Urothelium cell line (cell line): ENCODE measurements at places on chromosomes 3 and 15.
A peak's percentile ranks its signal among the peaks of the same experiment; 100 is the strongest.

DNA sequence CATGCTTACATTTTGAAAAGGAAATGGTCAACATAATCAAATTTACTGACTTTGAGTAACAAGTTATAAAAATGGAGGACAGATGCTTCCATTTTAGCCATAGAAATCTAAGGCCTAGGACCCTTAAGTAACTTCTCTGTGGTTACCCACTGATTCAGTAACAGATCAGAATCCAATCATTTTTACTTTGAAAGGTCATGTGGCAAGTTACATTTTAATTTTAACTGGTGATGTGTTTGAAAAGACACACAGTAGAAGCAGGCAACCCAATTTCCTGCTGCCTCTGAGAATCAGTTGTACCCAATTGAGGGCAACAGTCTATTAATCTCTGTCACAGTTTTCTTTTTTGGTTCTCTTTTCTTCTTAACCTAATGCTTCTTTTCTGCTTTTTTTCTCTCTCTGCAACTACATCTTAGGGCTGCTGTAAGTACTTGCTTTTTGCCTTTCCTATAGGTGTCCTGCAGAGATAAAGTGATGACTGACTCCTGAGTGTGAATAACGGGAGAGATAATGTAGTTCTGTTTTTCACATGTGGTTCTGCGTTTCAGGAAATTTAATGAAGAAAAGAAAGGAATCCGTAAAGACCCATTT lies 3.3 kb downstream of the ZWILCH start:
- DNase-seq: no peak

GRCh38 chr3:183301937-183302580 lies 49.0 kb downstream of the B3GNT5 start:
- no peak for DNase-seq

DNA sequence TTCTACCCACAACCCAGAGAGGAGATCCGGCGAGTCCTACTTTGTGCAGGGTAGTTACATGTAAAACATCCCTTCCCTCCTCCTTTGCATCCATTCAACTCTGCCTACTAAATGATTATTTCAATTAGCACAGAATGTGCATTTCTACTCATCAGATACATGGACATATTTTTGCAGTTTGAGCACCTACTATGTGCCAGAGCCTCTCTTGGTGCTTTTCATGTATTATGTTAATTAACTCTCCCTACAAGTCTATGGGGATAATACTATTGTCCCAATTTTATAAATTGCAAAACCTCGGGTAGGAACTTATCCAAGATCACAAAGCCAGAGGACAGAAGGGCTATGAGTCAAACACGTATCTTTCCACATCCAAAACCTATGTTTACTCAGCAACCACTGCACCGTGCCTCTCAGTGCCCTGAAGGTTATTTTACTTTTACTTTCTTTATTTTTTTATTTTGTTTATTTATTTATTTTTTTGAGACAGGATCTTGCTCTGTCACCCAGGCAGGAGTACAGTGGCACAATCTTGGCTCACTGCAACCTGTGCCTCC lies 432.8 kb downstream of the MAGI1 start:
- DNase-seq: no peak

- no peak for DNase-seq
Observed at GRCh38 chr3:142664819-142665218, 59.0 kb upstream of the TRPC1 start.

GRCh38 chr15:85831415-85832113 lies 36.8 kb upstream of the KLHL25 start:
- DNase-seq: peak; percentile 29

DNA sequence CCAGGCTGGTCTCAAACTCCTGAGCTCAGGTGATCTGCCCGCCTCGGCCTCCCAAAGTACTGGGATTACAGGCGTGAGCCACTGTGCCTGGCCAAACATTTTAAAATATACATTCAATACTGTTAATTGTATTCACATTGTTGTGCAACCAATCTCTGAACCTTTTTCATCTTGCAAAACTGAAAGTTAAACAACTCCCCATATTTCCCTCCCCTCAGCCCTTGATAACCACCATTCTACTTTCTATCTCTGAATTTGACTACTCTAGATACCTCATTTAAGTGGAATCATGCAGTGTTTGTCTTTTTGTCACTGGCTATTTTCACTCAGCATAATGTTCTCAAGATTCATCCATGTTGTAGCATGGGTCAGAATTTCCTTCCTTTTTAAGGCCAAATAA lies 30.0 kb downstream of the HMCES start:
- no peak for DNase-seq

GRCh38 chr15:69627548-69628158 lies 175.0 kb downstream of the RPLP1 start:
- DNase-seq: no peak

- DNase-seq: peak; percentile 11
Observed at GRCh38 chr3:145094355-145094941, 1066.5 kb downstream of the PLOD2 start.

- DNase-seq: no peak
Observed at GRCh38 chr3:195829897-195830254, 18.1 kb upstream of the MUC4 start.

DNA sequence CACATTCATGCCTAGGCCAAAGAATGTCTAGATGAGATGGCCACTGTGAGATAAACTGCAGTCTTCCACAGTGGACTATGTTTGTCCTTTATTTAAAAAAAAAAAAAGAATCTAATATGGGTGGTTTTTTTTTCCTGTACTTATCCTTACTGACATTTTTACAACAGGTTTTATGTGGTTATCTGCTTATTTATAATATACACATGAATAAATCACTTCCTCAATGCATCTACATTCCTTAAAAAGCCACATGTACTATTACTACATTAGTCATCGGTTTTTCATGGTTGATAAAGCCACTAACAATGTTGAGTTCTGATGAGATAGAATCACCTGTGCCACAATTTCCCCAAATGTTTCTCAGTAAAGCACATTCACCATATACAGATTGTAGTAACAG lies 341.3 kb upstream of the THBS1 start:
- DNase-seq: no peak

- no peak for DNase-seq
Observed at GRCh38 chr3:59895972-59896371, 846.1 kb upstream of the CFAP20DC start.

DNA sequence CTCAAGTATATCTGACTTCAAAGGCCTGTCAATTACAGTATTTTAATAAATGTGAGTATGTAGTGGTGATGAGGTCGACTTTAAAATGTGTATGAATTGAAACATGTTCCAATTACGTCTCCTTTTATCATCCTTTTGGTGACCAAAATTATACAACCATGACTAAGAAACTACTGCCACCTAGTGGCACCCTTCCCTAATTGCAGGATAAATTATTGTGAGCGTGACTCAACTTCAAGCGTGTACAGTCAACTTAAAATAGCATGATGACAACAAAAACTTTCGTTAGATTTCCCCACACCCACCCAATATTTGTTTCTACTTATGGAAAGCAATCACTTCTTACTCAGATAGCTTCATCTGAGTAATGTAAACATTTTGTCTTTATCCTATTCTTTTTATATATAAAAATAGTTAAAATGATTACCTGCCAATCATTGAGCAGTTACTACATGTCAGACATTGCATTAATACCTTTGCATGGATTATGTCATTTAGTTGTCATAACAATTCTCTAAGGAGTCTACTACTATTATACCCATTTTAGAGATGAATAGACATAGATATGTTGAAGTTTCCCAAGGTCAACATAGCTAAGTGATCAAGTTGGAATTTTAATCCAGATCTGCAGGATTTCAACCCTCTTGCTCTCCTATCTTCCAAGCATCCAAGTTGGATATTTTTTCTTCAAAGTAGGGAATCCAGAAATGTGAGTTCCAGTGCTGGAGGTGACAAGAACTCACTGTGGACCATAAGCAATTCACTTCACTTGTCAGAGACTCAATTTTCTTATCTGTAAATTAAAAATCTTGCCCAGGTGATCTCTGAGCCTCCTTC lies 106.0 kb downstream of the MEX3B start:
- no peak for DNase-seq

DNA sequence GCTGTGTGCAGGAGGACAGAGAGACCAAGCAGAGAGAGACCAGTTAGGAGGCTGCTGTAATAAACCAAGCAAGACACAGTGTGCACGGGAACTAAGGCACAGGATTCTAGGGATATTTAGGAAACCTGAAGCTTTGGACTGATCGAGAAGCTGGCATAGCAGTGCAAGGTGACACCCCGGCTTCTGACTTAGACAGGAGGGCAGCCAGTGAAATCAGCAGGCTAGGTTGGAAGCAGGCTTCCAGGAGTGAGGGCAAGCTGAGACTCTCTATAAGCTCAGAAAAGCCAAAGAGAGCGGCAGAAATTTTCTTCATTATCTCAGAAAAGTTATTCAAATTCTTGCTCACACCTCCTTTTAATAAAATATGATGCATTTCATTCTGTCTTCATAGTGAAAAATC lies 104.6 kb downstream of the LIPC start:
- no peak for DNase-seq

GRCh38 chr3:133713347-133713746 lies 32.8 kb upstream of the TF start:
- DNase-seq: no peak

- DNase-seq: no peak
Observed at GRCh38 chr15:53296603-53297002, 462.9 kb downstream of the WDR72 start.

DNA sequence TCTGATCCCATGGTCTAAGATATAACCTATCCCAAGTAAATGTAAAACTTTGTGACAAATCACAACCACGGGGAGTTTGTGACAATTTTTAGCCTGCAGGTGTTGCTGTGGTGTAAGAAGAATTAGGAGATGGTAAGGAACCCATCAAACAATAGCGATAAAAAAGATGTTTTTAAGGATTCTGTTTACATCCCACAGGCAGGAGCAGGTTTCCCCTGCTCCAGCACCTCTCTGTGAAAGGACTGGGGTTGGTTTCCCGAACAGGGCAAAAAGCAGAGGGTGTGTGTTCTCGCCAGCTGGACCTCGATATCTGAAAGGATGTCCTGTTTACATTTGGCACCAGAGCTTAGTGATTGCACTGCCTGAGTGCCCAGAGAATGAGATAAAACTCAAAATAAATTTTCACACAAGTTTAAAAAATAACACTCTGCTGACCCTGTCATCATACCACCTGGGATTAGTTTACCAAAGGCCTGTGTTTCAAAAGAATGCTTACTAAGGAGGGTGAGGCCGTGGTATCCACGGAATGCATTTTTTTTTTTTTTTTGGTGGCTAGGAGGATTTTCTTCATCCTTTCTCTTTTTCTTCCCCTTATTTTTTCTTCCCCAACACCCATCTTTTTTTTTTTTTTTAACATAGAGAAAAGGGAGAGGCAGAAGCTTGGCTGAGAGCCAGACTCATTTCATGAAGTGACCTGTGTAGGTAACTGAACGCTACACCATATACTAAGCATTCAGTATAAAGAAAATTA lies 151.8 kb upstream of the DPH6 start:
- peak; percentile 53 for DNase-seq

DNA sequence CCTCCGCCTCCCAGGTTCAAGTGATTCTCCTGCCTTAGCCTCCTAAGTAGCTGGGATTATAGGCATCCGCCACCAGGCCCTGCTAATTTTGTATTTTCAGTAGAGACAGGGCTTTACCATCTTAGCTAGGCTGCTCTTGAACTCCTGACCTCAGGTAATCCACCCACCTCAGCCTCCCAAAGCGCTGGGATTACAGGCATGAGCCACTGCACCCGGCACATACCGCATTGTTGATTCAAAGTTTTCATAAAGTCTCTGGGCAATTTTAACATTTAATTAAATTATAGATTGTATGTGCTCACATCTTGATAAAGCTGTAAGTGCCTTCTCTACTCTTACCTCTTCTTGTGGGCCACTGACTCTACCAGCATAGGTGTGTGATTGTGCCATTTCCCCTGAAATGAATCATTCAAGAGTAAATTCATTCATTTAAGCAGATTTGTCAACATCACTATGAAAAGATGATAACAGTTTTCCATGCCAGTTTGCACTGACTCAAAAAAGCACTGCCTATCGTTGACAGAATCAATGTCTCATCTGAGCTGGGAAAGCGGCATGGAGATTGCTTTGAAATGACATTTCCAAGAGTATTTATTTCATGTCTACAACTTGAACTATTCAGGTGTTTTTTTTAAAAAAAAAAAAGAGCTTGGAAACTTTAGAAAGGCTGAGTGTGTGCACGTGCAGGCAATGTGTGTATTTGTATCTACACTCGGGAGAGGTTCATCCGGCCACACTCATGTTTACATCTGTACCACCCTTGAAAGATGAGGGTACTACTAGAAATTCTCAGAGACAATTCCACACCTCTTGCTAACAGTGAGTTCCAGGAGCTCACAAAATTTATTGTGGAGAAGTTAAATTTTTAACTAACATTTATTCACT lies 3.5 kb downstream of the BCL2A1 start:
- no peak for DNase-seq

GRCh38 chr3:57699591-57699990 lies 6.7 kb upstream of the DENND6A start:
- DNase-seq: no peak

DNA sequence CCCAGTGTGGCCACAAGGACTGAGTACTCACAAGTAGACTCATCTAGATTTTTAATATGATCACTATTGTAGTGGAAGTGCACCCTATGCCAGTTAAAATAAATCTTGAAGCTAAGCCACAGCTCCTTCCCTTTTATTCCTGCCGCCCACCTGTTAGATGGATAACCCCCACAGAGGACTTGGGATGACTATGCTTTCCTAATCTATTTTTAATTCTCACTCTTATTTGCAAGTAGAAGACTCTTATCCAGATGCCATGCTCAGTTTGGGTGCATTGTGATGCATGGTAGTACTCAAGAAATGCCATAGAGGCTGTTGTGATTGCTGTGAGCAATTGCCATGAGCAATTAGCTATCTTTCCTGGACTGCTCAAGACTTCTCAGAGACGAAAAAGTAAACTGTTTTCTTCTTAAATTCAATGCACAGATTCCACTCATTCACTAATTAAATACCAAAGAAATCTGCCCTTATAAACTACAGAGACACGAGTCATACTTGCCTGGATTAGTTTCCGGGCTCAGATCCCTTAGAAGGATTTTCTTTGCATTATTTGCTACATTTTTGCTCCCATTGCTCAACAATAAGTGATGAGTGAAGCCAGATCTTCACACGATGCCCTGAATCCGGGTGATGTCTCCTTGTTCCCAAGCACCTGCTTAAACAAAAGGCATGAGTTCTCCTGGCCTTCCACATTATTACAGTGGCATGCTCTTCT lies 472.1 kb downstream of the SOX2 start:
- DNase-seq: no peak

GRCh38 chr3:141498598-141499223 lies 11.9 kb downstream of the RASA2 start:
- DNase-seq: no peak

GRCh38 chr3:123640740-123641462 lies 56.0 kb upstream of the HACD2 start:
- no peak for DNase-seq
